ENCODE measurements at places on chromosomes 3 and 15.
A peak's percentile ranks its signal among the peaks of the same experiment; 100 is the strongest.

GRCh38 chr15:89099968-89100367 lies 11.7 kb downstream of the ABHD2 start:
- no peak for DNase-seq

GRCh38 chr15:40328751-40329150 lies 5.3 kb downstream of the INAFM2 start:
- DNase-seq = no peak

DNA sequence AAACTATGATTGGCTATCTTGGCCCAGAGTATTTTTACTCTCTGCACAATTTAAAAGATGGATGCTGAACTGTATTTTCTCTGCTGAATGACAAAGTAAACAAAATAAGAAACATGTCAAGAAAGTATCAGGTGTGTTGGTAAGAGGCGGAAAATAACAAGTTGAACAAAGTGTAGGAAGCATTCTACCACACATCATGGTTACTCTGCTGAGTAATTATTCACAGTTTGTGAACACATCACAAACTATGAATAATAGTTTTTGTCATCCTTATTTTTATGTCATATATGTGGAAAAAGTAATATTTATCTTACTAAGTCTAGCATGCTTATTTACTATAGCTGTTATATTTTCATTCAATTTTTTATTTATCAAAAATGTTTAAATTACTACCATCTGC lies 229.2 kb downstream of the MBNL1 start:
- DNase-seq = no peak

DNA sequence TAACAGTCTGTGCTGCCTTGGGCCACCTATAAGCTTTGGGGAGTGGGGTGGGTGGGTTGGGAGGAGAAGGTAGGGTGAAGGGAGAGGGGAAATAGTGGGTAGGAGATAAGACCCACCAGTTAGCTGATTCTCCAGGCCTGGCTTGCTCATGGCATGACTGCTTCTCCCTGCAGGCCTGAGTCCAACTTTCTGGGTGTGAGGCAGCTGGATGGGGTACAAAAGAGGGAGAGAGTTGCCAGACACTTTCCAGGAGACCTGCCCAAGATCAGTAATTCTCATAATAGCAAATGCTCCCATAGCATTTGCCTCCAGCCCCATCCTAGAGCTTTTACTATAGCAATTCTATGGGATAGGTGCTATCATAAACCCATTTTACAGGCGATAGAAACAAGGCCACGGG lies 7.7 kb downstream of the CGNL1 start:
- DNase-seq = no peak

GRCh38 chr3:45479621-45480035 lies 91.3 kb downstream of the LARS2 start:
- DNase-seq = no peak

- no peak for DNase-seq
Measured at GRCh38 chr15:54816401-54816800, 380.3 kb downstream of the RSL24D1 start.

- DNase-seq = peak; percentile 61
Measured at GRCh38 chr15:71790081-71790480, 20.3 kb upstream of the NR2E3 start.

- no peak for DNase-seq
Measured at GRCh38 chr3:185076219-185076618, 76.6 kb downstream of the C3orf70 start.

DNA sequence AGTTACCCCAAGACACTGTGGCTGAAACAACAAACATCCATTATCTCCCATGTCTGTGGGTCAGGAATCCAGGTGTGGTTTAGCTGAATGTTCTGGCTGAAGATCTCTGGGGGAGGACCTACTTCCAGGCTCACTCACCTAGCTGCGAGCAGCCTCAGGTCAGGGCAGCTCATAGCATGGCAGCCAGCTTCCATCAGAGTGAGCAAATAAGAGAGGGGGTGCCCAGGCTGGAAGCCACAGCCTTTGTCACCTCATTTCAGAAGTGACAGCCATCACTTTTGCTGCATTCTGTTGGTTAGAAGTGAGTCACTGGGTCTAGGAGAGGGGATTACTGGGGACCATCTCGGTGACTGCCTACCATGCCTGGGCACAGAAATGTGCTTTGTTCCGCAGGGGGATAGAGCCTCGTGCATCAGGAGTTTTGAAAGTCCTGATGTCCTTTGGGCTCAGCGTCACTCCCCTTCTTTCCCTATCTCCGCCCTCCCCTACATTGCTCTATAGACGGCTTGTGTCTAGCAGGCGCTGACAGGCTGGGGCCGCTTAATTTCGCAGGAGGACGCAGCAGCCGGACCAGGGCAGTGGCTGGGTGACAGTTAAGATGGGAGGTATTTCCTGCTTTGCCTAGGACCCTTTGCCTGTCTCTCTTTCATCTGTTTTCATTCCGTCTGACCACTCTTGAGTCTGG lies 25.4 kb downstream of the TGM4 start:
- DNase-seq = no peak

DNA sequence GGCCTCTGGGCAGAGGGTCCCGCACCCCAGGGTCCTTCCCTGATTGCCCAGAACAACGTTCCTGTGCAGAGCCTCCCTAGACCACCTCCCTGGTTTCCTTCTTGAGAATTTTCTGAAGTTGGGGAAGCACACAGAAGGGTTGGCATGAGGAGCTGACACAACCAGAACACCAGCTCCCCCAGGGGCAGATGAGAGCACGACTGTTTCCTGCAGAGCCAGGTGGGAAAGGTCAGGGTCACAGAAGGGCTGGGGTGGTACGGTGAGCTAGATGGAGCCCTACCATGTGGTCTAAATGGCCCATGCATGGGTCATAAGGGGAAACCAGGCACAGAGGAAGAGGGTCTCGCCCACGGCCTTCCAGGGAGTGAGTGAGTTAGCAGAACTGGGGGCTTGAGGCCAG lies 10.4 kb downstream of the PPCDC start:
- no peak for DNase-seq

GRCh38 chr3:51968170-51968775 lies 1.0 kb upstream of the PCBP4 start:
- DNase-seq = no peak

- DNase-seq = no peak
Measured at GRCh38 chr3:46971742-46972141, 4.8 kb downstream of the CCDC12 start.

DNA sequence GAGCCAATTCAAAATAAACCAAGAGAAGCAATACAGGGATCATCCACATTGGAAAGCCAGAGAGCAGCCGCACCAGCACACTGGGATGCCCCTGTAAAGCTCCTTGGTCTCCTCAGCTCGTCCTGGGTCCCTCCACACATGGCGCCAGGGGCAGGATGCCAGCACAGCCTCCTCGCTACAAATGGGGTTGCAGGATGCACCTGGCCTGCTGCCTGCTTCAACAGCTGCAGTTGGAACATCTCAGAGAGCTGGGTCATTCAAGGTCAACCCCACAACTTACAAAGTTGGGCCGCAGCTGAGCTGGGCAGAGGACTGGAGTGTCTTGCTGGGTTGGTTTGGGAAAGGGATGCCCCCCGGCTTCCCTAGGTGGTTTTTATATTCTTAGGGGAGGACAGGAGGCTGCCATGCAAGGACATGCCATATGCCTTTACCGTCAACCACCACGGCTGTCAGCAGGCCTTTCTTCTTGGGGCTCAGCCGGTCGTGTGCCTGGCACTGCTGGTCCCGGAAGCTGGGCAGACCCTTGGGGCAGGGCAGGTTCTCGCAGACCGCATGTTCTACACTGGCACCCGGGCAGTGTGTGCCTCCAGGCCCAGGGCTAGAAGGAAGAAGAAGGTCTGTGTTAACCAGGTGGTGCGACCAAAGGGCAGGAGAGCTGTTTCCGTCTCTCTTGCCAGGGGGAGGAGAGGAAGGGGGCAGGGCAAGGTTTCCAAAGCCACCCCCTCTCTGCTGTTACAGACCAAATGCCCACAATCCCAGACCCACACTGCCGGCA lies 225.2 kb downstream of the ADAMTS17 start:
- no peak for DNase-seq

- no peak for DNase-seq
Measured at GRCh38 chr3:60399861-60400845, 851.1 kb downstream of the FHIT start.

GRCh38 chr3:126207166-126207565 lies 26.8 kb upstream of the ALDH1L1 start:
- DNase-seq = no peak

DNA sequence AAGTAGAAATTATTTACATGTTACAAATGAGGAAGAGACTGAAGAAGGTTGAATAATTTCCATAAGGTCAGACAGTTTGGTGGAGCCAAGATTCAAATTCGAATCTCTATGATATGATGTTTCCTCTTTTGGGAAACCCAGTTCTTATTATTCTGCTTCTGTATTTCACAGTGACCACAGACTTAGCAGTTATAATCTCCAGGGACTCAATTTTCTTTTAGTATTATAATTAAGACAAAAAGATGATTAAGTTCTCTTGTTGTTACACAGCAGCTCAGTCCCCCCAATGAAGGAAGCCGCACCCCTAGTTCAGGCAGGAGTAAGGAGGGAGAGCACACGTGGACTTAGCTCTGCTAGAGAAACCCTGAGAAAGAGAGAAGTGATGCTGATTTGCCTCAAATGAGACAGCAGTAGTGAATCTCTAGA lies 130.6 kb downstream of the CCNL1 start:
- no peak for DNase-seq

- DNase-seq = peak; percentile 67
Measured at GRCh38 chr15:75731248-75732151, 18.9 kb upstream of the CSPG4 start.

DNA sequence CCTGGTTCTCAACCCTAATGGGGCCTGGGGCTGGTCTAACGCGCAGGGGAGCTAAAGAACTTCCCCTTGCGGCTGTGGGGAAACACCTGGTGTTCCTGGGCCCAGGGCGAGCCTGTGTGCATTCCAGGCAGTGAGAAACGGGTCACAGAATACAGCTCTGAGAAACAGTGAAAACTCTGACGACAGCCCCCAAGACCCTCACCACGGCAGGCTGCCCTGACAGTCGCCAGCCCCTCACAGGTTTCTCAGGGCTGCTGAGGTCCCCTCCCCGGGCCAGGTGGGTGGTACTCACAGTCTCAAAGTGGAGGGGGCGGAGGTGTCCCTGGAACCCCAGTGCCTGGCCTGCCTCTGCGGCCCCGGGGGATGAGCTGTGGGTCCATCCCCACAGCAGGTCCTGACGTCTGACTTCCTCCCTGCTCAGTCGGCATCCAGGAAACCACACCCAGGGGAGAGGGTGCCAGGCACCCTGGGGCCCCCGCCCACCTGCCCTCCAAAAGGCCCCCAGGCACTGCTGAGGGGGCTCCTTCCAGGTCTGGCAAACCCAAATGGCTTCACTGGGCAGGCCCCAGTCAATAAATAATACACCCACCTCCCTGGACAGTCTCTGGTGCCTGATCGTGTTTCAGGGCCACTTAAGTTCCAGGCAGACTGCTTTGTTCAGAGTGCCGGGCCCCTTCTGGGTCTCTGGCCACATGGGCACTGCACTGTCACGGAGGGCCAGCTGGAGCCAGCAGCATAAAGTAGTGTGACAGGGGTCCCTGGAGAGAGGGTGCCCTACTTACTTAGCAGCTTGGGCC lies 57.7 kb downstream of the IQSEC1 start:
- DNase-seq = no peak

GRCh38 chr3:30747771-30748281 lies 141.4 kb downstream of the TGFBR2 start:
- no peak for DNase-seq

- DNase-seq = no peak
Measured at GRCh38 chr15:70426096-70426821, 328.5 kb upstream of the TLE3 start.

DNA sequence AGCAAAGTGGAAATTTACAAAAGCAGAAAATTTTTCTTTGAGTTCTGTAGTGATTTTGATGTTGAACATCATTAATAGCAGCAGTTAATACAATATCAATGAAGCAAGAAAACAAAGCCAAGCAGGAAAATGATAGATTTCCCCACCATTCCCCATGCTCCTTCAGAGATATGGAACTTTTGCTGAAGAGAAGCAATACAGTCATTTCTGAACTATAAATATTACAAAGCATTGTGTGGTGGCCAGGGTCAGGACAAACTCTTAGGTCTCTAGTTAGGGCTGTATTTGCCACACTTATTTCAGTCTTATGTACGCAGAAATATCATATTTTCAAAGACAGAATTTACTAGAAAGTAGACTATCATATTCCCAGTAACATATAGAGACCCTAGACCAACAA lies 88.8 kb upstream of the P3H2 start:
- no peak for DNase-seq

DNA sequence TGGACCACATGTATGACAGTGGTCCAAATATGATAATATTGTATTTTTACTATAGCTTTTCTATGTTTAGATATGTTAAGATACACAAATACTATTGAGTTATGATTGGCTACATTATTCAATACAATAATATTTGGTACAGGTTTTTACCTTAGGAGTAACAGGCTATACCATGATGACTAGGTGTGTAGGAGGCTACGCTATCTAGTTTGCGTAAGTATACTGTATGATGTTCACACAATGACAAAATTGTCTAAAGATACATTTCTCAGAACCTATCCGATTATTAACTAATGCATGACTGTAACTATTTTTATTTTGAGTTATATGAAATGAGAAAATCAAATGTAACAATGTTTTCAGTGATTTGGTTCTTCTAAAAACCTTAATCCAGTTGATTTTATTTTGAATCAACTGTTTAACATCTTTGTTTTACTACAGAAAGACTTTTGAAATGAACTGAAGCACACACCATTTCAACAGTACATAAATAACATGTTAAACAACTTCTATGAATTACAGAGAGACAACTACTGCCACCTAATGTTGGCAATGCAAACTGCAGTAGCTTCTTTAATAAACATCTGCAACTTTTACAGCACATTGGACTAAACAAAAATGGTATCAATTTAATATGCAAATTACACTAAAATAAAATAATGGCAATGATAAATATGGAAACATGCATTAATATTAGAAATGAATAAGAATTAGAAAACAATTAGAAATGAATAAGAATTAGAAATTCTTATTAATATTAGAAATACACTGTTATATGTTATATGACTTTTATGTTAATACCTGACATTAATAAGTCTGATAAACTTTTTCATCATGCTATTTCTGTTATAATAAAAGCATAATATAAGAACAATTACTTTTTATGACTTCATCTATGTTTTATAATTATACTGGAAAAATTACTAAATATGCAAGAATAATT lies 255.7 kb downstream of the MBNL1 start:
- DNase-seq = no peak

DNA sequence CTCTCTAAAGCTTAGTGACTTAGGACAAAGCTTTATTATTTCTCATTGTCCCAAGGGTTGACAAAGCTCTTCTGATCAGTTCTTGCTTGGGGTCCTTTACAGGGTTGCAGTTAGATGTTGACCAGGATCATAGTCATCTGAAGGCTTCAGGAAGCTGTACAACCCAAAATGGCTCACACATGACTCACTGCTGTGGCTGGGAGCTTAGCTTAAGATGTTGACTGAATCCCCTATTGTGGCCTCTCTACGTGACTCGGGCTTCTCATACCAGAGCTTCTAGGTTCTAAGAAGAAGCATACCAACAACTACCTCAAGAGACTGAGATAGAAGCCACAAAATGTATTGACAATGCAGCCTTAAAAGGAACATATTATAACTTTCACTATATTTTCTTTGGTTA lies 569.6 kb upstream of the ROBO2 start:
- DNase-seq = no peak

Measured in tibial artery (tissue), 4 donors.